ENCODE measurements at places on chromosomes 7 and 10. TPM values are rescaled to one million over a fixed set of nuclear protein-coding genes. Genes with fewer than 3 reads are reported as not detected.

CLDN4 gene
- total RNA-seq = 3.1 TPM

NODAL gene
- total RNA-seq = not detected

PRF1 gene
- total RNA-seq = 1.2 TPM

TRIL gene
- 9.4 TPM for total RNA-seq
